ENCODE measurements at places on chromosomes 2 and 18.

GRCh38 chr18:79545736-79546171, 133.8 kb upstream of the CTDP1 start:
- no peak for DNase-seq

DNA sequence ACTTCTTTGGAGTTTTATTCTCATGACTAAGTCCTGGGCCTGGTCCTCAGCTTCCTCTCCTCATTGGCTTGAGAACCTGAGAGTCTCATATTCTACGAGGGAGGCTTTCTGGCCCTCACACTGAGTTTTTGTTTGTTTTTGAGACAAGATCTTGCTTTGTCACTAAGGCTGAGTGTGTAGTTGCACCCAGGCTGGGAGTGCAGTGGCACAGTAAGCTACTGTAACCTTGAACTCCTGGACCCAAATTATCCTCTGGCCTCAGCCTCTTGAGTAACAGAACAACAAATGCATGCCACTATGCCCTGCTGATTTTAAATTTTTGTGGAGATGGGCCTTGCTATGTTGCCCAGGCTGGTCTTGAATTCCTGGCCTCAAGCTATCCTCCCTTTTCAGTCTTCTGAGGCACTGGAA, 22.6 kb downstream of the PRKRA start:
- no peak for DNase-seq

- DNase-seq = no peak
Measured at GRCh38 chr2:118618279-118618678, 229.2 kb downstream of the EN1 start.

DNA sequence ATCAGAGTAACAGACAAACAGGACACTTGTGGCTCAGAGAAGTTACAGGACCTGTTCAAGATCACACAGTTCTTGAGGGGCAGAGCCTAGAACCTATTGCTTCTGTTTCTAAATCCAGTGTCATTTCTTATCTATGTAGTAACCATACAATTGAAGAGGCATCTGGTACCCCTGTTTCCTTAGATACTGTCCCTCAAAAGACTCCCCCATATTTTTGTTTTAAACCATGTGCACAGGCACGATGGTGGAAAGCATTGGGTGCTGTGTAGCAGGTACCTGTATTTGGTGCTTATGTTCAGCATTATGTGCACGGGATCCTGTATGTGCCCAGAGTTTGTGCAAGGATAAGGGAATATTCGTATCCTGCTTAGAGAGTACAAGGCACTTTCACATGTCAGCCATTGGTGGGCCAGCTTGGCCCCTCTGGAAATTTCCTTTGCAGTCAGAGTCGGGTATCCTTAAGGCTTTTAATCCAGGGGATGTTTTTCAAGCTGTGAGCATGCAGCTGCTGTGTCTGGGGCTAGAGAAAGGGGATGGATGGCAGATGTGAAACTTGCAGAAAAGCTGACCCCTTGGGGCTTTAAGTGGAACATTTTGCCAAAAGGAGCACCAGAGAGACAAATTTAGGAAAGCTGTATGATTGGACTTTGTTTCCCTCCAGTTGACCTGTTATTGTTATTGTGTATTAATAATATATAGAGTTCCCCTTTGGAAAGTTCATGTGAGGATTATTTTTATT, 2.1 kb downstream of the LBH start:
- no peak for DNase-seq

DNA sequence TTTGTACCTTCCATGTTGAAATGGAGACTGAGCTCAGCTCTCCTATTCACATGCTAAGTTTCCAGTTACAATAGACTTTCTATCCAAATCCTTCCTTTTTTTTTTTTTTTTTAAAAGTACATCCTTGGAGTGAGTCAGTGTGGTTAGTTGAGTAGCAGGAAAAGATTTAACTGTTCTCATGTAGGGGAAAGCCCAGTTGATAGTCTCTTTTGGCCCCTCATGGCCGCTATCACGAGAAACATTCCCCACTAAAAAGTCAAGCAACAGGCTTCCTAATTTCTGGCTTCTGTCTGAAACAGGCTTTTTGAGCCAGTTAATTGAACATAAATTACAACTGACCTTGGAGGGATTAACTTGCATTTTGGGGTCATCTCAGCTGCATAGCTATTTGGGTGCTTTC, 161.3 kb downstream of the MEIS1 start:
- DNase-seq = no peak

GRCh38 chr18:10131460-10132395, 217.9 kb downstream of the VAPA start:
- no peak for DNase-seq
